Esophagus squamous epithelium (tissue), 5 donors: ENCODE measurements at places on chromosomes 3 and 15.

- no peak for DNase-seq
Observed at GRCh38 chr3:52185837-52186236, 12.1 kb upstream of the ALAS1 start.

DNA sequence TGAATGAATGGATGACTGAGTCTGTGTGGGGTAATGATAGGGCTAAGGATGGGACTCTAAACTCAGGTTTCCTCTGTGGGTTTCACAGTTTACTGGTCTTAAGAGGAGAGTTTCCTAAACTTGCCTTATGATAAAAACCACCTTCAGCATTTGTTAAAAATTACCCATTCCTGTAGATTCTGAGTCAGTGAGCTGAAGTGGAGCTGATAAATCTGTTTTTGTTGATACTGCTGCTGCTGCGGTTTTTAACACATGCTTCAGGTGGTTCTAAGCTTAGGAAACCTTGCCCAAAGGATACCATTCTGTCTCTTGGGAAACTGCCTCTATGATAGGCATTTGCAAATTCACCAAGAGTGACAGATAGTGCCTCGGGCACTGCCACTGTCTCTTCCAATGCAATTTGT is 52.6 kb downstream of the MECOM start:
- DNase-seq = no peak

DNA sequence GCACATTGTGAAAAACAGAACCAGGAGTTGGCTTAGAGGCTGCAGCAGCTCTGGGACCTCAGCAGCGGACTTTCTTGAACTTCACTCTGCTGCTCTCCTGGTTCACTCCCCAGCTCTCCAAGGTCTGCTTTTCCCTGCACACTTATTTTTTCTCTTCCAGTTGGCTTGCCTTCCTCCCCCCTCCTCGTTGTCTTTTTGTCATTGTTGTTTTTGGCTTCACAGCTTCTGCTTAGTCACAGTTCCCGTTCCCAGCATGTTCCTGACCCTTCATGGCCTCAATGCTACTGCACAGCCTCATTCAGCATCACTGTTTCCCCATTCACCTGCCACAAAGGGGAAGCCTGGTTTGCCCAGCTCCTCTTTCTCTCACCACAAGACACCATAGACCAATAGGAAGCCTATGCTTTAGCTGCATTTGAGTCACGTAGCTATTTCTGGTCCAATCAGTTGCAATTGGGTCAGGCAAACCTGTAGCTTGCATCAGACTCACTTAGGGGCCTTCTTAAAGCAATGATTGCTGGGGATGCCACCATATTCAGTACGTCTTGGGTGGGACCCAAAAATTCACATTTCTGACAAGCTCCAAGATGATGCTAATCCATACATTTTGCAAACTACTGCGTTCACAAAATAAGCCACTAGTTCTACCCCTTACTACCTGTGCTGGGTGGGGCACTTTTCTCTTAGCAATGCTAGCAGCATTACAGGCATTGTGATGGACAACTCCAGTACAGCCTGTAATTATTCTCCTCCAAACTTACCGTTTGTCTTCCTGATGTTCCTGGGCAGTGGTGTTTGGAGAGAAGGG is 7.8 kb upstream of the SUMF1 start:
- DNase-seq = peak; percentile 6

DNA sequence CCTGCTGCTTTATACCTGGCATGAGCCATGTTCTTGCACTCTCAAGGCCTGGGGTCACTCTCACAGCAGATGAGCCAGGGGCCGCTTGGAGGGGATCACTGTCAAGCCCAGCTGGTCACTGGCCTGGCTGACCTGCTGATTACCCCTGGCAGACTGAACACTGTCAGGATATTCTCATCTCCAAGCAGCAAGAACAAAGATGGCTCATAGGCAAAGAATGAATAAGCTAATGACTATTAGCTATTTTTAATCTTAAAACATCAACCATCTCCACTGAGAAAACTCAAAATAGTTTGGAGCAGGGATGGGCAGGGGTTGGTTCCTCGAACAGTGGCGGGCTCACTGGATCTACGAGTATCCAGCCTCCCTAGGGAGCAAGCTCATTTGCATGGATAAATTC is 64.4 kb upstream of the ACAN start:
- DNase-seq = no peak

GRCh38 chr15:66029650-66030049 is 160.4 kb downstream of the RAB11A start:
- no peak for DNase-seq

GRCh38 chr15:96720251-96720650 is 389.8 kb downstream of the NR2F2 start:
- DNase-seq = no peak

GRCh38 chr3:146322216-146322817 is 71.4 kb upstream of the PLSCR4 start:
- no peak for DNase-seq
